ENCODE measurements at places on chromosomes 6 and 20. TPM values are rescaled to one million over a fixed set of nuclear protein-coding genes. Genes with fewer than 3 reads are reported as not detected.

EDN1 gene
- 2.5 TPM for polyA plus RNA-seq

GPSM3 gene
- 4.8 TPM for polyA plus RNA-seq

OPRM1 gene
- polyA plus RNA-seq: not detected

C6orf118 gene
- 1.1 TPM for polyA plus RNA-seq

E2F1 gene
- polyA plus RNA-seq: 11.8 TPM

CFB gene
- not detected for polyA plus RNA-seq

BTNL2 gene
- 0.48 TPM for polyA plus RNA-seq

ADAM33 gene
- polyA plus RNA-seq: 41.5 TPM

NKAPL gene
- 1.6 TPM for polyA plus RNA-seq

ZNF311 gene
- not detected for polyA plus RNA-seq

SLC4A11 gene
- 1.3 TPM for polyA plus RNA-seq

SNX3 gene
- 274 TPM for polyA plus RNA-seq

TRIM31 gene
- not detected for polyA plus RNA-seq

BTN3A1 gene
- 23.8 TPM for polyA plus RNA-seq

SMLR1 gene
- polyA plus RNA-seq: not detected

SMOC2 gene
- polyA plus RNA-seq: 110 TPM

KCNK16 gene
- not detected for polyA plus RNA-seq

SIGLEC1 gene
- 5.0 TPM for polyA plus RNA-seq

Measured in muscle of arm (tissue), 14 donors.